Stimulated activated CD8-positive, alpha-beta memory T cell treated with anti-CD3 and anti-CD28 coated beads, Interleukin-15, amount 100 ng/mL, for 1 hour (primary cell): ENCODE measurements at places on chromosomes 11 and 22.
A peak's percentile ranks its signal among the peaks of the same experiment; 100 is the strongest.

GRCh38 chr11:111967649-111968048, 30.5 kb downstream of the DIXDC1 start:
- DNase-seq, result no peak

- DNase-seq, result no peak
Observed at GRCh38 chr11:17077240-17077519, 287 bp downstream of the RPS13 start.

GRCh38 chr11:6455070-6455469, 14.3 kb upstream of the HPX start:
- no peak for DNase-seq

GRCh38 chr22:42645341-42645937, 3.8 kb downstream of the CYB5R3 start:
- no peak for DNase-seq

- DNase-seq, result no peak
Observed at GRCh38 chr11:112620621-112621394, 340.4 kb upstream of the NCAM1 start.

GRCh38 chr11:93573184-93573583, 30.0 kb upstream of the SMCO4 start:
- no peak for DNase-seq

DNA sequence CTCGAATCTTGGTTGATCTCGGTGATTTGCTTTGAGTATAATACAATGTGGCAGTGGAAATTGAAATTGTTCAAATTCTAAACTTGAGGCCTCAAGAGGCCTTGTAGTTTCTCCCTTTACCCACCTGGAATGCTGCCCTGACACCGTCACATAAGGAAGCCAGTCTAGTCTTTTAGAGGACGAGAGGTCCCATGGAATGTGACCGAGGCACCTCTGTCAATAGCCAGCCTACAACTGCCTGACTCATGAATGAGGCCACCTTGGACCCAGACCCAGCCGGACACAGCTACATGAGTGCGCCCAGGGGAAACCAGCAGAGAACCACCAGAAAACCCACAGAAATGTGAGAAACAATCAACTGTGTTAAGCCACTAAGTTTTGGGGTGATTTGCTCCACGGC, 52.5 kb downstream of the RPL27A start:
- DNase-seq, result no peak

GRCh38 chr22:40819599-40820140, 524 bp upstream of the SLC25A17 start:
- no peak for DNase-seq

DNA sequence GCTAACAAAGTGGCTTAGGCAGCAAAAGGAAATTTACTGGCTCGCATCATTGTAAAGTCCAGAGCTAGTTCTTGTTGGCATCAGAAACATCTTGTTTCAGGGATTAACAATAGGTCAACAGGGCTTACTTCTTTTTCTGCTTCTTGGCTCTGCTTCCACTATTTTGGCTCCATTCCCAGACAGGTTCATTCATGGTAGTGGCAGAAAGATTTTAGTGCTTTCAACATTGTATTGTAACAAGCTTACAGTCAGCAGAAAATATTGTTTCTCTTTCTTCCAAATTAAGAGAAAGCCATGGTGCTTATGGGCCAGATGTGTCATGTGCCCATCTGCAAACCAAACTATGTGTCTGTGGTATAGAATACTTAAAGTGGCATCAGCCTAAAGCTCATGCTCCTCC, 315.6 kb downstream of the RAB38 start:
- no peak for DNase-seq

GRCh38 chr11:75474240-75474639, 41.2 kb upstream of the KLHL35 start:
- no peak for DNase-seq

DNA sequence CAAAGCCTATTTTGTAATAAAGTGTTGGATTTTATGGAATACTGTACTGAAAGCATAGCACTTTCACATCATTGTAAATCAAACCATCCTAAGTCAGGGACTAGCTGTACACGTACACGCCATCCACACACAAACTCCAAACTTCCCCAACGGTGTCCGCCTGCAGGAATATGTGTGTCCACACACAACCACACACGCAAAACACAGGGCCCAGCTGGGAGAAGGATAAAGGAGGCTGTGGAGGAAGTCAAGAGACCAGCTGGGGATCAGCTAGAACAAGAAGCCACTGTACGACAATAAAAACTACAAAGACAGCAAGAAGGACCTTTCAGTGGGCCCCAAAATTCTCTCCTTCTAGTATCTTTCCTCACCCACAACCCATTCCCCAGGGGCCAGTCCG, 1.6 kb downstream of the TRIM29 start:
- DNase-seq, result no peak

DNA sequence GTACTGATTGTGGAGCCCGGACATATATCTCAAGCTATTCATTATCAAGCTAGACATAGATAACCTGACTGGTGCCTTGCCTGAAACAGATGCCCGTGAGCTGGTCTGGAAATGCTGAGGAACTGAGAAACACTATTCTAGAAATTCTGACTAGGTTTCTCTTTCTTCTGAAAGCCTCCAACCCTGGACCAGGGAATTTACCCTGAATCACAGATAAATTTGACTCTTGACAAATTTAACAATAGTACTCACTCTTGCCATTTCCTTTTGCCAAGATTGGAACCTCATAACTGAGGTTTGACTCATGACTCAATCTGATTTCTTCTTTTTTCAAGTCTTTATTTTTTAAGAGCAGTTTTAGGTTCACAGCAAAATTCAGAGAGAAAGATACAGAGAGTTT, 189.6 kb upstream of the SYN3 start:
- DNase-seq, result no peak

GRCh38 chr11:57426929-57427726, at the start of gene SLC43A3:
Gene SLC43A3, minus strand, starts transcription at chr11:57427121. Its CDS starts 949 bp downstream, at chr11:57426172.
- DNase-seq, result peak; percentile 28

- DNase-seq, result no peak
Observed at GRCh38 chr11:47440054-47440476, 8.9 kb downstream of the RAPSN start.

DNA sequence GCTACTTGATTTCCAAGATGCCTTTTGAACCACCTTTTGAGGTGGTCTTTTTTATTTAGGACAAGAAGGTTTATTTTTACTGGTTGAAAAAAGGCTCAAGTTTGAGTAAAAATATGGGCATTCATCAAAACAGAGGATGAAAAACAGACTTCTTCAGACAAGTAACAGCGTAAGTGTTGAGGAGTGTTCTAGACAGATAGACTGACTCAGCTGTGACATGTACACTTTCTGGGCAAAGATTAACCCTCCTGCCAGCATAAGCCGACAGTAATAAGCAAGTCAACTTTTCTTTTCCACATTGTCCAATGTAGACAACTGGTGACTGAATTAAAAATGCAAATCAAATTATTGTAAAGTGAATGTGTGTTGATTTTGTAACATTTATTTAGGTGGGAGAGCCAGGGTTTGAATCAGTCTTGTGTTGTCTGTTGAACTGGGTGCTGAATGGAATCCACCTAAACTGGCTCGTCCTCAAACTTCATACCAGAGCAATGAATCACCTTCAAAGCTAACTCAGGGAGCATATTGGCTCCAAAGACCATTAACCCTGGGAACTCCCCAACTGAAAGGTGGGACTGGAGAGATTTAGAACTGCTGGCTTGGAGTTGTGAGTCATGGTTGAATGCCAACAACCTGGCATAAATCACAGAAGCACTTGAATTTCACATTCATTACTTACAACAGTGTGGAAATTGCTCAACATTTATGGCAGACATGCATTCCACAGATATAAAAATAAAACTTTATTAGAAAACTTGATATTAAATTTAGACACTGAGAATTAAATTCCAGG, 377.0 kb downstream of the ETS1 start:
- DNase-seq, result no peak

DNA sequence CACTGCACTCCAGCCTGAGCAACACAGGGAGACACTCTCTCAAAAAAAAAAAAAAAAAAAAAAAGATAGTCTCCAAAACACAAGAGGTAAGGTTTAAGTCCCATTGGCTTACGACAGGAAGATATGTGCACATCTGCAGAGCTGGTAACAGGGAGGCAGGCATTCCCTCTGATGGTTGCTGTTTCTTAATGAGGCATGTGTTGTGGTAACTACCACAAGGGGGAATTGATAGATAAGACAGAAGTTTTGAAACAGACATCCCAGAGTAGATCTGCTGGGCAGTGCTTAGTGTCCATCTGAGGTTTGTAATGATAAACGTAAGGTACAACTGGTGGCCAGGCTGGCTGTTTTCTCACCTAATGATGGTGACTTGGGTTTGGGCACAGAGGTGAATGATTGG, 4.7 kb downstream of the EIF1AD start:
- DNase-seq, result no peak

- DNase-seq, result peak; percentile 99
Observed at GRCh38 chr11:64241491-64242374, 838 bp downstream of the FKBP2 start.

DNA sequence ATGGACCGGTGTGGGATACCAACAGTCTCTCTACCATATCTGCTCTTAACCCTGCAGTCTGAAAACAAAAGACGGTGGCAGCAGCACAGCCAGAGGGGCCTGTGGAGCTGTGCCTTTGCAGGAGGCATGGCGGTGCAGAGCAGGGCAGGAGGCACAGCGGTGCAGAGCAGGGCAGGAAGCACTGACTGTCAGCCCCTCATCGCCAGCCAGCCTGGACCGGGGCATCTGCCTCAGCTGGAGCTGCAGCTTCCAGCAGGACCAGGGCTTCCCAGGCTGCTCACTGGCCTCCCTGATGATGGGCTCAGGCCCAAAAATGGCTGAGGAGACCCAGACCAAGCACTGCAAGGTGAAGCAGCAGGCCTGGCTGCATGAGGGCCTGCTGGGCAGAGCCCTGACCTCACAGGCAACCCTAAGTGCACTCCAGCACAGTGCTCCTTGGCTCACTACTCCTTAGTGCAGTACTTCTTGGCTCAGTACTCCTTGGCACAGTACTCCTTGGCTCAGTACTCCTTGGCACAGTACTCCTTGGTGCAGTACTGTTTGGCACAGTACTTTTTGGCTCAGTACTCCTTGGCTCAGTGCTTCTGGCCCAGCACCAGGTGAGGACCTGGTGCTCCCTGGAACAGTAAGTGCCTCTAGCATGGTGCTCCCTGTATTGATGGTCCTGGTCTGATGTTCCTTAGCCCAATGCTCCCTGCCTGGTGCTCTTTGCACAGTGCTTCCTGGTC, 78.0 kb downstream of the DHCR7 start:
- DNase-seq, result no peak

GRCh38 chr11:1083621-1084551, 9.2 kb downstream of the MUC2 start:
- no peak for DNase-seq

GRCh38 chr11:1281326-1281973, 28.0 kb downstream of the TOLLIP start:
- no peak for DNase-seq

- no peak for DNase-seq
Observed at GRCh38 chr11:118635642-118636041, 28.2 kb downstream of the PHLDB1 start.

GRCh38 chr11:120648771-120649170, 137.2 kb downstream of the GRIK4 start:
- DNase-seq, result no peak

- no peak for DNase-seq
Observed at GRCh38 chr11:116404462-116404798, 368.4 kb downstream of the BUD13 start.

DNA sequence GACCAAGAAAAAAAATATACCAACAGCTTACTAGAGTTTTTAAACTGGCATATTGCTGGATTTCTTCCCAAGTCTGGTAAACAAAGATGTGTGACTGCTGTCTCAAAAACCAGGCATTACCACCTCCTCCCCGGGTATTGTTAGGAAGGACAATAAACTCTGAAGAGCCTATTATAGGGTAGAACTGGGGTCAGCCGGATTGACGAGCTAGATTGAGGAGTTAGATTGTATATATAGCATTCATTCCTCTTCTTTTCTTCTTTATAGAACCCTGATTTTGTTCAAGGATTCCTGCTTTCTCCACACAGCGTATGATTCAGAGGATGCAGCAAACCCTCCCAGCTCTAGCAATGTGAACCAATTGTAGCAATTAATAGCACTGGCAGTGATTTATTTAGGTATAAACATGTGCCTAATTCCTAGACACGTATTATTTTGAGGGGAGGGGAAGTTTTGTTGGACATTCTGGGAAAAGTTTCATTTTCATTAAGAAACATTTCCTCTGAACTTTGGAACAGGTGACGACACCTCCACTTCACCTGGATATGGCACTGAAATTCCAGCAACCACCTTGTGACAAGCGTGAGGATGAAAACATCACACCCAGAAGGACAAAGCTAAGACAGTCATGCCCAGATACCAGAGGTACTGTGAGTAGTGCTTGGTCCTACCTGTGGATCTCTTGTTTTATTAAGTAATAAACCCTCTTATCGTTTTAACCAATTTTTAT, 679.4 kb upstream of the KIRREL3 start:
- no peak for DNase-seq

- DNase-seq, result no peak
Observed at GRCh38 chr22:50002791-50003190, 9.8 kb downstream of the IL17REL start.

DNA sequence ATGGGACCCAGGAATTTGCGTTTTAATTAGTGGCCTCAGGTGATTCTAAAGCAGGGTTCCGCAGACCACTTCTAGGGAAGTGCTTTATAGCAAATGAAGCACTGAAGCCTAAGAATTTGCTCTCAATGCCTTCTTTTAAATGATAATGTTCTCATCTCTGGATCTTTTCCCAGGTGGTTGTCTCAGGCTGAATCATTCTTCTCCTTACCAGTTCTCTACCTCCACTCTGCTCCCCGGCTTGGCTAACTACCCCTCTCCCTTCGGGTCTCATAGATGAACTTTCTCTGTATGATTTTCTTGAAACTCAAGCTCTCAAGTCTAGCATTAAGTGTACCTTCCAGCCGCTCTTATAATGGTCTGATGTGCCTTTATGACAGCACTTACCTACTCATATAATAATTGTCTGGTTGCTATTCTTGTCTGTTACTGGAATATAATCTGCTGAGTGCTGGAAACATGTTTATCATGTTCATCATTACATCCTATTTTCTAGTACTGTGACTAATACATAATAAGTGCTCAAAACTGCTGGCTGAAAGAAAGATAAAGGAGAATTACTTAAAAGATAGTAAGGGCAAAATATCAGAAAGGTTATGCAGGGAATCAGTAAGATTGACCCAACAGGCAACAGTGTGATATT, 195.9 kb upstream of the SESN3 start:
- DNase-seq, result no peak

DNA sequence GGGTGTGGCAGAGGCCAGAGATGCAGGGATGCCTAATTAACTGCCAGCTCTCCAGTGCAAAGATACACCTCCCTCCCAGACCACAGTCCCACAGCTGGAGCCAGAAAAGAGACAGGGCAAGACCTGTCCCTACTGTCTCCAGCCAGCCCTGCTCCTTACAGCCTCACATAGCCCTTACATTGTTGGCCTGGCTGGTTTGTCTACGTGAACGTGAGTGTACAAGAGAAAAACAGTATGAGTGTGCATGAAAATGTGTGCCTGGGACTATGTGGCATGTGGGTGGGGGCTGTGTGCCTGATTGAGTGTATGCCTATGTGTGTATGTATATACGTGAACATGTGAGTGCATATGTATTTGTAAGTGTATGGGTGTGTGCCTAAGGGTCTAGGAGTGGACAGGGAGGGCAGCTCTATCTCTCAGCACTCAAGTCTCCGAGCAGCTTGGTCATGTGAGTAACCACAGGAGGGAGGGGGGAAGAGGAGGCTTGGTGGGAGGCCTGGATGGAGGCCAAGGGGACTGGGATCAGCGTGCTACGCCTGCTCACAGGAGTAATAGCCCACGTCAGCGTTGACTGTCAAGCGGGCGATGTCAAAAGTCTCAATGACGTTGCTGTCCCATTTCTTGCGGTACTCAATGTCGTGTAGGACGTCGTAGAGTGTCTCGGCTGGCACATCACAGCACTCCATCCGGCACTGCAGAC, 6.6 kb upstream of the ARAP1 start:
- DNase-seq, result no peak
